ENCODE measurements at places on chromosomes 6 and 20.

GRCh38 chr20:623704-624103 lies 13.6 kb upstream of the TCF15 start:
- no peak for DNase-seq

- no peak for DNase-seq
Observed at GRCh38 chr6:117795234-117795633, 111.8 kb upstream of the SLC35F1 start.

- no peak for DNase-seq
Observed at GRCh38 chr6:163231356-163232014, 183.0 kb upstream of the QKI start.

GRCh38 chr6:74872754-74873476 lies 332.9 kb downstream of the COL12A1 start:
- no peak for DNase-seq

GRCh38 chr6:15252195-15252594 lies 6.3 kb downstream of the JARID2 start:
- DNase-seq: no peak

GRCh38 chr6:144415014-144415413 lies 129.9 kb downstream of the UTRN start:
- no peak for DNase-seq

DNA sequence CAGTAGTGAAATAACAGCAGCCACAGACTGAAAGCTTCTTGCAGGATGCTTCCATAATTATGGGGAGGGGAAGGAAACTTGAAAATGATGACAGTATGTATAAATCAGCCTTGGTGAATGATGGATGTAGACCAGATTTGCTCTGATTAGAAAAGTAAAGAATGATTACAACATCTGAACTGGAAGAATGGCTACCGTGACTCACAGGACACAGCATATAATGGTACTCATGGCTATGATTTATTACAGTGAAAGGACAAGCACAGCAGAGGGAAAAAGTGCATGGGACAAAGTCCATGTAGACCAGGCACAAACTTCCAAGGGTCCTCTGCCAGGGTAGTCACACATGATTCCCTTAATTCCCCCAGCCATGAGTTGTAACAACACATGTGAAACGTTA lies 70.7 kb upstream of the POPDC3 start:
- no peak for DNase-seq

DNA sequence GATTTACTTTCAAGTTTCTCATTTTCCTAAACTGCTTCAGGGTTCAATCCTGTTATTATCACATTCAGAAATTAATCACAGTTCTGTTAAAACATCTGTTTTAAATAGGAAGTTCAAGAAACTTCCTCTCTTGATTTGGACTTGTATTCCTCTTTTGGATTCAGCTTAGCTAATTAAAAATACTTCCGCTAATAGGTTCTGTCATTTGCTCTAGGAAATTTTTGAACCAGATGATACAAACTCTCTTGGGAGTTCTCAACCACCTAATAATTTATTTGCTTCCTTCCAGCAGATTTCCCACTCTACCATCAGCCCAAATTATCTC lies 15.9 kb upstream of the TMEM30A start:
- no peak for DNase-seq

- DNase-seq: no peak
Observed at GRCh38 chr20:45970646-45971424, 1.2 kb downstream of the ZNF335 start.

DNA sequence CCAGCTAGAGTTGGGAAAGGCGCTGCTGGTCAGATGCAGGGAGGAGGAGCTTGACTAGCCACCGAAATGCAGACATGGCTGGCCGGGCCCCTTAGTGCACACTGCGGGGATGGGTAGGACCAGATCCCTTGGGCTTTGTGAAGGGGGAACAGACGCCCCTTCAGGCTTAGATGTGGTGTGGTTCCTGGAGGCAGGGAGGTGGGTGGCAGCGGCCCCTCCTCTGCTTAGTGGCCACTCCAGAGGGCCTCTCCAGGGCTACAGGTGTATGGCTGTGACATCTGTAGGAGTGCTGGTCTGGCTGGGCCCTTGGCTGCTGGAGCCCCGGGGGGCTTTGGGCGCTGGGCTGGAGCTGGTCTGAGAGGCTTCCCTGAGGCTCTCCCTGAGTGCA lies 5.9 kb downstream of the CCND3 start:
- DNase-seq: no peak

GRCh38 chr20:54416770-54417169 lies 58.6 kb upstream of the DOK5 start:
- DNase-seq: no peak

GRCh38 chr6:154515826-154516225 lies 5.3 kb upstream of the CNKSR3 start:
- no peak for DNase-seq

DNA sequence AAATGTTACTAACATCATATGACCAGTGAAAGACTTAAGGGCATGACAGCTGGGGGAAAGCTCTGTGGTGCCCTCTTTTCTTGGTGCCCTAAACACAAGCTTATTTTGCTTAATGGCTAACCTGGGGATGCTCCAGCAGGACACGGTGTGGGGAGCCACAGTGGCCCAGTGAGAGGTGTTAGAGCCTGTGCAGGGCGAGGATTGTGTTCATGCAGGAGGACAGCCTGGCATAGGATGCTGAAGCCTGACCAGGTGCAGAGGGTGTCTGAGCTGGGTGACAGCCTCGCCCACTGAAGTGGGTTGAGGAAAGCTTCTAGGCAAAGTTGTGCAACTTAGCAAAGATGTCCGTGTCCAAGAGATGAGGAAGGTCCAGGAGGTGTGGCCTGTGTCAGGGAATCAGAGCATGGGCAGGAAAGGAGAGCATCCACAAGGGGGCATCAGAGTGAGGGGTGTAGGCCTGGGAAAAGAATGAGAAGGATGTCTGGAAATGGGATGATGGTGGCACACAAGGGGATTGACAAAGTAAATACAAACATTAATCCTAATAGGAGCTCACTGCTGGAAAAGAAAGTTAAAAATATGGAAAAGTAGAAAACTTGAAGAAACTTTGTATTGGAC lies 33.9 kb downstream of the SLC17A4 start:
- DNase-seq: no peak

GRCh38 chr20:56974499-56975250 lies 291.8 kb downstream of the BMP7 start:
- no peak for DNase-seq

GRCh38 chr6:2535506-2535905 lies 215.2 kb downstream of the MYLK4 start:
- no peak for DNase-seq

DNA sequence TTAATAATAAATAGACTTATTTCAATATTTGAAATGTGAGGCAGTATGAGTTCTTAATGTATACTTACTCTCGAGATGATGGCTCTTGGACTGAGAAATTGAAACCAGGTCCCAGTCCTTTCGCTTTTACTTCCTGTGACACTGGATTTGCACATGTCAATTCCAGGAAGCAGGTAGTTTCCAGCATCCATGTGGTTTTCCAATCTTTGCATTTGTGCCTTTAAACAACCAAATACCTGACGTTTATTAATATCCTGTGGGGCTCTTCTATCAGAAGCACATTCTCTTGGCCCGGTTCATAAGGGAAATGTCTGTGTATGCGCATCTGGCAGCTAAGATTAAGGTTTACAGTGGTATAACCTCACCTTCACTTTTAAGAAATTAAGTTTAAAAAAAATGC lies 13.1 kb downstream of the UTRN start:
- no peak for DNase-seq

GRCh38 chr20:46358346-46359058 lies 47.9 kb downstream of the ELMO2 start:
- no peak for DNase-seq

DNA sequence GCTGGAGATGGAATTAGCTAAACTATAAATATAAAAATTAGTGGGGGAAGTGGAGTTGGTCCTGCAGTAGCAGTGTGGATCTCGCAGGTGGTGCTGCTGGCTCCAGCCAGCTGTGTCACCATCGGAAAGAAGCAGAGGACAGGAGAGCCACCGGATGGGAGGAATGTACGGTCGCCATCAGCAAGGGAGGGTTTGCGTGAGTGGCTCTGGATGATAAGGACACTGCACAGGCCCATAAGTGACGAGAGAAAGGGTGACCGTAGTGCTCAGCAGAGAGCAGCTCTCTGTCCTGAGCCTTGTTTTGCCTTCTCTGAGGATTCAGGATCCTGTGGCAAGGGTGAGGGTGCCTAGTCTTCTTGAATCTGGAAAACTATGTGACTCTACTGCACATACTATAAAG lies 378.7 kb downstream of the ZFAND3 start:
- DNase-seq: no peak

- DNase-seq: no peak
Observed at GRCh38 chr20:59643615-59644061, 39.3 kb downstream of the PHACTR3 start.

DNA sequence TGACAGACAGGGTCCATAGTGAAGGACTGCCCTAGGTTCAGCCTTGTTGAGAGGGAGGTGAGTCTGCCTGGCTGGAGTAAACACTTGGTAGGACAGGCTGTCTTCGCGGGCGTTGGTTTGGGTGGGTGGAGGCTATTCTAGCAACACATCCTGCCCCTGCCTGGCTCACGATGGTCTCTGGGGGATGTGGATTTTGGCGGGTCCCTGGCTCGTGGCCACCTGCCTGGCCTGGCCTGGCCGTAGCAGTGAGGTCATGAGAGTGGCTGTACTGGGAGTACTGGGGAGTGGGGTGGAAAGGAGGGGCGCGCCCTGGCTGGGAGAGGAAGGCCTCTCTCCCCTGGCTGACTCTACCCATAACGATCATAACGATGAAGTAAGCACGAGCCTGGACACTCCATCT lies 30.2 kb upstream of the MRPS18A start:
- DNase-seq: no peak

DNA sequence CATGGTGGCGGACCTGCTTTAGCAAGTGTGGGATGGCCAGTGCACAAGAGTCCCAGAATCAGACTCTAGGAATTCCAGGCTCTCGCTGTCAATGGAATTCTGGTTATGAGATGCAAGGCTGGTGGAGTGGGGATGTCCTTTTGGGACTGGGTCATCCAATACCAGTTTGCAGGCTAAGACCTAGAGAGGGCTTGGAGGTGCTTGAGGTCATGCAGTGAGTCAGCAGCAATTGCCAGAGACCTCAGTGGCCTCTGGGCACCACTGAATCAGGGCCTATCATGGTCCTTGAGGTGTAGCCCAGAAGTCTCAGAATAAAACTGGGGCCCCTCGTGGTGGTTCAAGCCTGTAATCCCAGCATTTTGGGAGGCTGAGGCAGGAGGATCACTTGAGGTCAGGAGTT lies 1.4 kb upstream of the SCRT2 start:
- DNase-seq: no peak

DNA sequence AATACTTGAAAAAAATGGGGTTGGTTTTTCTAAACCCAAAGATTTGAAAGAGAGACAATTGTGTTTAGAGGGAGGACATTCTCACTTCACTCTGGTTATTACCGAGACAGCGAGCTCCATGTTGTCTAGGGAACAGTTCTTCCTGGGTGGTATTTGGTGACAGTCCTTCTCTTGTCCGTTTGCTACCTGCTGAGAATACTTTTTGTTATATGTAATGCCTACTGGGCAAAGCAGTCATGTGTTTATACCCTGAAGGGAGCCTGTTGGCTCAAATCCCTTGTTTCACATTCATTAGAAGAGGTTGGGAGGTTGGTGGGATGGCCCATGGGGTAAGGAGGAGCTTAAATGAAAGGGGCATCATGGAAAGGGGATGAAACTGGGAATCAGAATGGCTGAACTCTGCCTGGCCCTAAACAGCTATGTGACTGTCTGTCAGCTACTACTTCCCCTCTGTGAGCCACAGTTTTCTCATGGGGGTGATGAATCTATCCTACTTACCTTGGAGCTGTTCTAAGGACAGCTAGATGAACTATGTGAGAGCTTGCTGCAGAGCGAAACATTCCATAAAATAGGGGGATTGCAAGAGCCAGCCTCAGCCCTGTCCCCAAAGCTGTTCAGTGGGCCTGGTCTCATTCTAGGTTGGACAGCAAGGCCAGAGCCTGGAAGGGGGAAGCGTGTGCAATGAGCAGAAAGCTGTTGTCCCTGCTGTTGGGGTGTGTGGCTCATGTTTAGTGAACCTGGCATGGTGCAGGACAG lies 43.5 kb downstream of the FNDC1 start:
- no peak for DNase-seq

- no peak for DNase-seq
Observed at GRCh38 chr6:79862711-79863110, 84.6 kb downstream of the ELOVL4 start.

GRCh38 chr6:11404838-11405237 lies 132.7 kb upstream of the TMEM170B start:
- DNase-seq: no peak

GRCh38 chr6:3213334-3213695 lies 14.1 kb downstream of the TUBB2B start:
- DNase-seq: no peak

DNA sequence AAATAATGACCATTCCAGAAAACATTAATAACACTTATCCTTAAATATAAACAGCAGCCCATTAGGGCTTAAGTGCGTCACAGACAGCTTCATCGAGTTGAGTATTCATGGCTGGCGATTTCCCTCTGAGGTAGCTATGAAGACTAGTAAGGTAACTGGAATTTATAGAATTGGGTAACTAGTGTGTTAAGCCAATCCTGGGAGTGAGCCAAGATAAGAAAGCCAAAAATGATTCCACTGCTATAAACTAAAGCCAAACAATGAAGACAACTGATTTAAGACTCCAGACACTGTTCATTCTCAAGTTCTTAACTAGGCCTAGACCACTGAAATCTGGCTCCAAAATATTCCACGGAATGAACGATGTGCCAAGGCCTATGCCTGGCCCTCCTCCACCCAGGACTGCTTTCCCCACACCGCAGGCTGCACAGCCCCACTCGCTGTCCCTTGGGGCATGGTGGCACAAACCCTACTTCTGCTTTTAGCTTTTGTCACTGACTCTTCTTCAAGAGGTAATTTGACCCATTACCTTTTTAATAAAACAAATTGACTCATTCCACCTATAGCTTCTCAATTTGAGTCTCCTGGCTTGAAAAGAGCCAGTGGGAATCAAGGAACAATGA lies 66.0 kb downstream of the BLOC1S5 start:
- no peak for DNase-seq

- no peak for DNase-seq
Observed at GRCh38 chr20:37411408-37412219, 65.7 kb downstream of the SRC start.

DNA sequence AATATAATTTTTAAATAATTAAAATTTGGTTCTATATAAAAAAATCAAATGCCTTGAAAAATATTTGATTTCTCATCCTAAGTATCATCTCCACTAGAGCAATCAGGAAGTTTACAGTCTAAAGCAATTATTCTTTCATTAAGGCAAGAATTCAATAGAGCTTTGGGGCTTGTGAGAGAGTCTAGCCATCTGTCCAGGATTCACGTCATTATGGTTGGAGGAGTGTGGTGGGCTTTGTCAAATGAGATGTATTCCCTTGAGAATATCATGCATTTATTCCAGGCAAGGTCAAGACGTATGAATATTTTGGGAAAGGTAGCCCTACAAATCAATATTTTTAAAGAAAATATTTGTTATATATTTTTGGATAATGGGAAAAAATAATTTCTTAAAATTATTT lies 132.4 kb downstream of the ELOVL4 start:
- no peak for DNase-seq

- no peak for DNase-seq
Observed at GRCh38 chr20:41923624-41924023, 305.4 kb upstream of the CHD6 start.
